ENCODE measurements at places on chromosomes 5 and 9.
A peak's percentile ranks its signal among the peaks of the same experiment; 100 is the strongest.

- no peak for DNase-seq
Observed at GRCh38 chr9:129934780-129935179, 99.5 kb downstream of the USP20 start.

DNA sequence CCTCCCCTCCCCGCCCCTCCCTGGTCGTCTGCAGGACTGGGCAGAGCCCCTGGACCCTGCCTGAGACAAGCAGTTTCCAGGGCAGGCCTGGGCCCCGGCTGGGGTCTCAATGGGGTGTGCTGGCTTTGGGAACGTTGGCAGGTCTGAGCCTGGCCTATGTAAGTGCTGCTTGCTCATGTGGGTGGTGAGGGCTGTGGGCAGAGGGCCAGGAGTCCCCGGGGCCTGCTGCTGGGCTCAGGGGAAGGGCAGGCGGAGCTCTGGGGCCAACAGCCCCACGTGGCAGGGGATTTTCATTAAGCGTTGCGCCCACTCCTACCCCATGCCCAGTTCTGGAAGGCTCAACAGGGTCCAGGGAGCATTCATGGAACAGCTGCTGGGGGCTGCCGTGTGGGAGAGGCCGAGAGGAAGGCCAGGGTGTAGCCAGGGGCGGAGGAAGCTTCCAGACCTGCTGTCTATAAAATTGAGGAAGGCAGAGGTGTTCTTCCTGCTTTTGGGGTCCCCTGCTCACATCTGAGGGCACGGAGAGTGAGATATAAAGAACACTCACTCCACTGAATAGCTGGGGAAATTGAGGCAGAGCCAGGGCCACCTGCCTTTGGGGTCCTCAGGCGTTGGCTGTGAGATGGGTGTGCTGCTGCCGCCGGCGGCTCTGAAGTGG is 32.5 kb downstream of the RXRA start:
- DNase-seq = no peak

GRCh38 chr9:14165376-14166035 is 148.4 kb downstream of the NFIB start:
- DNase-seq = no peak

DNA sequence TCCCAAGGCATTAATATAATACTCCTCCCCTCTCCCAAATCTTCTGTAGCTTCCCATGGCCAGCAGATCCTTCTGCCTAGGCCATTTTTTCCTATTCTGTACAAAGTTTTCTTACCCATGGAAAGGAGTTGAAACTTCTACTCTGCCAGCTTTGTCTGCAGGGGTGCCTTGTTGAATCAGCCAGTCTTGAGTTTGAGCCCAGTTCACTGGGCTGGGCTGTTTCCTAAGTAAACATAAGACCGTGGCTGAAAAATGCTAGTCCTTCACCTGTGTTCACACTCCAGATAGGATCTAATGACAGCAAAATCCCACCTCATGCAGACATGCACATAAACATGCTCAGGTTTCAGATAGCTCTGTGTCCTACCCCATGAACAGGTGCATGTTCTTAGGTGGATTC is 10.4 kb downstream of the TEX48 start:
- DNase-seq = no peak

GRCh38 chr9:14281136-14281795 is 32.7 kb downstream of the NFIB start:
- no peak for DNase-seq

DNA sequence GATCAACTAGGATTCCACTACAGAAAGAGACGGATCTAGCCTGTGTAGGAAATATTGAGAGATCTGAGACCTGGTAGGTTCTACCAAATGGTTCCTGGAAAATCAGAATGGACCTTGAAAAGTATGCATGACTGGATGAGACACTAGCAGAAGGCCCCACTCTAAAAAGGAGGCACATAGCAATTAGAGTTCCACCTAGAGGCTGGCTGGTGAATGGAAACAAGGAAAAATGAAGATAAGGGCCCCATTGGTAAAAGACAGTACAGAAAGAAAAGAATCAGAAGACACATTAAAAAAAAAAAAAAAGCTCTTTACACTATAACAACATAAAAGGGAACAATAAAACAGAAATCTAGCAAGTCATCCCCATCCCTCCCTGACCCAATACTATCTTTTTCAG is 518.5 kb downstream of the NR2F1-AS1 start:
- no peak for DNase-seq

GRCh38 chr5:17120209-17120608 is 97.2 kb upstream of the BASP1 start:
- no peak for DNase-seq

GRCh38 chr9:127179633-127180441 is 57.4 kb upstream of the ANGPTL2 start:
- DNase-seq = no peak

DNA sequence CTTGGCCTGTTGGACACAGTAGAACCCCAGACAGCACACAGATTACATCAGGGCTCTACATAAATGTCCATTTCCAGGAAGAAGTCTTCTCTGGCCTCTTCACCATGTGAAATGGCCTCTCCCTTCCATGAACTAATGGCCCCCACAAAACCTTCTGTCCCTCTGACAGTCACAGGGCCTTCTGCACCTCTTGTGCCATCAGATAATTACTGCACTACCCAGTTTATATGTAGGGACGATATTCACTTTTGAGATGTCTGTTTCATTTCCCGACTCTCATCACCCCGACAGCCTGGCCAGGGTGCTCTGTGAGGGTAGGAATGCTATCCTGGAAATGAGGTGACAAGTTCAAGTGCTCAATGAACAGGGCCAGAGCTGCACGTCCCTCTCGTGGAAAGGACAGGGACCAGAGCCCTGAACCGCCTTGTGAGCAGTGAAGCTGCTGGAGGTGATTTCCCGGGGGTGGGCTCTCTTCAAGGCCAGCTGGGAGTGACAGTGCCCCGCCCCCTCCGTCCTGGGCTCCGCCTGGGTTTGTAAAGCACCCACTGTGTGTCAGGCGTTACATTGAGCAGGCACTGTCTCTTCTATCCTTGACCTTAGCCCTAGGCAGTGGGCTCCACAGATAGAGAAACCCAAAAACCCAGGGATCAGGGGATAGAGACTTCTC is 3.0 kb upstream of the FAM78A start:
- DNase-seq = no peak

DNA sequence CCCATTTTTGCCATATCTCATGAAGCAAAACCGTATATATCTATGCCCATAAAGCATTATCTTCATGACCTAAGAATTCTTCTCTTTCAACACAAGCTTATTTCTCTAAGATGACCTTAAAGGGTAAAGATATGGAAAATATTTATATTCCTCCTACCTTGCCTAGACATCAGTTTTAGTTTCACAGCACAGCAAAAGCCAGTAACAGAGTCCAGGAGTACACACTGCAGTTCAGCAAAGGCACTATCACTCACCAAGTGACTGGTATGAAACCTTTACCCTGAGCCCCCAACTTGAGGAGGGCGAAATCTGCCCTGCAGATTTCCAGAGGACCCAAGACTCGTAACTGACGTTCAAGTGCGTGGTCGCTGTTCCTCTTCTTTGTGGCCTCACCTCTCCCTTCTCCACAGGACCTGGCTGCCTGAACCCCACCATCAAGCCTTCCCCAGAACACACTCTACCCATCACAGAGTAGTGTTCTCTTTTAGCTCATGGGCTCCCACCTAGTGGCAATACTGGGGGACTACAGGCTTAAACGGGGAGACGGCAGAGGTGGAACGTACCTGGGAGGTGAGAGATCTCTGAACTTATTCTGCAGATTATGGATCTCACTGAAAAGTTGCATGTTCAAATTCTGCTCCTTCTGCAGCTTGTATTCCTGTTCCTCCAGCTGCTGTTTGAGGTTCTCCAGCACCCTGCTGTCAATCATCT is 141.0 kb downstream of the CDK5RAP2 start:
- no peak for DNase-seq

DNA sequence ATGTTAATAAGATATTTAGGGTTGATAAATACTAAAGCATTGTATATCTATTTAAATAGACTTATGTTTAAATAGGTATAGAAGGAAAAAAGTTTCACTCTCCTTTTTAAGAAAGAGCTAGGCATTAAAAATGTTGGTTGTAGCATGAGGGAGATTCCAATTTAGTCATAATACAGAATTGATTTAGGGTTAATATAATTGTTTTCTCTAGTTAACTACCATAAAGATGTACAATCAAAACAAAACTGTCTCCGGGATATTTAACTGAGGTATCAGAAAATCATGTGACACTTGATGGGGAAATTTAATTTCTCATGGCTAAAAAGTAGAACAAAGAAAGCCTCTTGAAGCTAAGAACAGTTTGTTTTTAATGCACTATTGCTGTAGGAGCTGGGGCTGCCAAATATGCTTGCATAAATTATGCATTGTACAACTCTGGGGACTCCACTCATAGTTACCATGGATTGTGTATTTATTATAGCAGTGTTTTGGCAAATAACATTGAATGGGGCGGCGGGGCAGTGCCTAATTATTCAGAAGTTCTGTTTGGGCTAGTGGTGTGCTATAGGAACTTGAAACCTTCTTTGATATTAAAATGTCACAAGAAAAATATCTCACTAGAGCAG is 44.2 kb downstream of the SMC2 start:
- DNase-seq = no peak

- DNase-seq = no peak
Observed at GRCh38 chr9:117247266-117247665, 167.6 kb downstream of the ASTN2 start.

DNA sequence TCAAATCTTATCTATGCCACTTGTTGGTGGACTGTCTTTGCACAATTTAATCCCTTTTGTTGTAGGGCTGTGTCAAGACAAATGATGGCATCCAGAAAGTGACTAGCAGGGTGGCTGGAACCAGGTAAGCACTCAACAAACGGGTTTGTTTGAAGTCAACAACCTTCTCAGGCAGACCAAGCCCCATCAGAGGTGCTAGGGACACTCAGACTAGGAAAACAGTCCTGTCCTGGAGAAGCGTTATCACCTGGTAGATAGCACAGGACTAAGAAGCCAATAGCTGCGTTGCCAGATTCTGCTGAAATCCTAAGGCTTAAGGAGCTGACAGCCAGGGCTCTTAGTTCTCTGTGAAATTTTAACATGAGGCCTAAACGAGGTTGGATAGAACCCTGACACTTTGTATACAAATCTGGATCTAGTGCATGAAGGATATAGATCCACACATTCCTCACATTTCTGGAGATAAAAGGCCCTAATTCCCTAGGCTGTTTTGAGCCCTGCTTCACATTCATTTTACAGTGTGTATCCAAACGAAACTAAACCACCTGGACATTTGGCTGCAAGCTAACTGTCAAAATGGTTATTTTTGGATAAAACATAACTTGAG is 179.8 kb downstream of the DCP2 start:
- no peak for DNase-seq

DNA sequence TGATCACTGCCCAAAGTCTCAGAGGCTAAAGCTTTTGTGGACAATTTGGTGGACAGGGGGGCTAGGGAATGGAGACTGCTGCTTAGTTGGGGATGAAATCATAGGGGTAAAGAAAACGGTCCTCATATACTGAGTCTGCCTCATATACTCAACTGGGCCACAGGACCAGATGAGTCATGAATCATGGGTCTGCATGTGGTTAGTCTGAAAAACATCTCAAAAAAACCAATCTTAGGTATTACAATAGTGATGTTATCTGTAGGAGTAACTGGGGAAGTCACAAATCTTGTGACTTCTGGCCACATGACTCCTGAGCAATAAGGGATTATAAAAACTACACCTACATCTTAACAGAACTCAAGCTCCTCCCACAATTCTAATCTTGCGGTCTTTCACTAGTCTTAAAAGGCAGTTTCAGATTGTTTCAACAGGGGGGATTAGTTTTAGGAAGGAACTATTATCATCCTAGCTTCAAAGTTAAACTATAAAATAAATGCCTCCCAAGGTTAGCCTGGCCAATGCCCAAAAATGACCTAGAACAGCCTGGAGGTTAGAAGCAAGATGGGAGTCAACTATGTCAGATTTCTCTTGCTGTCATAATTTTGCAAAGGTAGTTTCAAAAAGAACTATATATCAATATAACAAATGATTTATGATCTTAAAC is 17.5 kb downstream of the TMEM161B start:
- DNase-seq = peak; percentile 68

- DNase-seq = no peak
Observed at GRCh38 chr5:2135833-2136232, 253.1 kb upstream of the IRX4 start.

DNA sequence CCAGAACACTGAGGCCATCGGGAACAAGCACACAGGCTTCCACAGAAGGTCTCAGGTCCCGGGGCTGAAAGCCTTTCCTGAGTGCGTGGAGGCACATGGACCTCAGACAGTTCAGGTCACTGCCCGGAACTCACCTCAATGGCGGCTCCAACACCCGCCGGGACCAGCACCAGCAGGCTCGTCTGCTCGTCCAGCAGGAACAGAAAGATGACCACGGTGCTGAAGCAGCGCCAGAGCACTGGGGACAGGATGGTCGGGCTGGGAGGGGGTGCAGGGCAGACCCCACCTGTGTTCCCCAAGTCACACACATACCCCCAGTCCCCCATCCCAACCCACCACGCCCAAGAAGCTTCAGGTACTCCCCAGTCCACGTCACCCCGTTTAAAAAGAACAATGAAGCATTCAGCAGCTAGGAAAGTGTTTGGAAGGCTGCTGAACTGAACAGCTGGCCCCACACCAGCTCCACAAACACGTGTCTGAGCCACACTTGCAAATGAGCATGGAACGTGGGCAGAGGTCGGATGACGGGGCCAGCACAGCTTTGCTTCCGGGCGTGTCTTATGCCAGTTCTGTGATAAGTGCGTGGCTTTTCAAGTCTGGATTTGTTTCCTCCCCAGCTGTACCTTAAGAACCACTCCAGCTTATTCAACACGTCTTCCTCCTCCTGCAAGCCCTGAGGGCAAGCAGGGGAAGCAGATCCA is 14.6 kb downstream of the CLPTM1L start:
- DNase-seq = no peak

DNA sequence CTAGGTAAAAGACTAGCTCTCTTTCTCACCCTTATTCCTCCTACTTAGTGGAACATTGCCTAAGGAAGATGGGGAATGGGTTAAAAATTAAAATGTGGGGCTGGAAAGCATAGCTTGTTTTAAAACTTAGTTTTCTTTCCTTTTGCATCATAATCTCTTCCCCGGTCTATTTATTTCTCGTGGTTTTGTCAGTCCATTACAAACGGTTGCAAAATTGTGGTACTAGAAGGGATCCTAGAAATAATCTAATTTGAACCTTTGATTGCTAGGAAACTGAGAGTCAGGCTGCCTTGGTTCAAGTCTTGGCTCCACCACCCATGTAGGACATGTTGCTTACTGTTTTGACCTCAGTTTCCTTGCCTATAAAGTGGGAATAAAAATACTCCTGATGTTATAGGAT is 1.3 kb downstream of the IL31RA start:
- DNase-seq = no peak

GRCh38 chr5:78659114-78659513 is 10.5 kb upstream of the LHFPL2 start:
- no peak for DNase-seq

DNA sequence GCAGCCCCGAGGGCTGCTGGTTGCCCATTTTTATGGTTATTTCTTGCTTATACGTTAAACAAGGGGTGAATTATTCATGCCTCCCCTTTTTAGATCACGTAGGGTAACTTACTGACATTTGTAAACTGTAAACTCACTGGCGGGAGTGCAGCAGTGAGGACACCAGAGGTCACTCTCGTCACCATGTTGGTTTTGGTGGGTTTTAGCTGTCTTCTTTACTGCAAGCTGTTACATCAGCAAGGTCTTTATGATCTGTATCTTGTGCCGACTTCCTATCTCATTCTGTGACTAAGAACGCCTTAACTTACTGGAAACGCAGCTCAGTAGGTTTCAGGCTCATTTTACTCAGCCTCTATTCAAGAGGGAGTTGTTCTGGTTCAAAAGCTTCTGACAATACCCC is 155.0 kb upstream of the PRDM9 start:
- no peak for DNase-seq

- DNase-seq = peak; percentile 81
Observed at GRCh38 chr9:70407081-70407503, 7.4 kb downstream of the KLF9 start.

- DNase-seq = peak; percentile 69
Observed at GRCh38 chr5:154801083-154801482, 45.9 kb downstream of the LARP1 start.
